NCI-H526 treated with DMSO at 0.1 percent for 48 hours (cell line): ENCODE measurements at places on chromosomes 16 and 17.
A peak's percentile ranks its signal among the peaks of the same experiment; 100 is the strongest.

DNA sequence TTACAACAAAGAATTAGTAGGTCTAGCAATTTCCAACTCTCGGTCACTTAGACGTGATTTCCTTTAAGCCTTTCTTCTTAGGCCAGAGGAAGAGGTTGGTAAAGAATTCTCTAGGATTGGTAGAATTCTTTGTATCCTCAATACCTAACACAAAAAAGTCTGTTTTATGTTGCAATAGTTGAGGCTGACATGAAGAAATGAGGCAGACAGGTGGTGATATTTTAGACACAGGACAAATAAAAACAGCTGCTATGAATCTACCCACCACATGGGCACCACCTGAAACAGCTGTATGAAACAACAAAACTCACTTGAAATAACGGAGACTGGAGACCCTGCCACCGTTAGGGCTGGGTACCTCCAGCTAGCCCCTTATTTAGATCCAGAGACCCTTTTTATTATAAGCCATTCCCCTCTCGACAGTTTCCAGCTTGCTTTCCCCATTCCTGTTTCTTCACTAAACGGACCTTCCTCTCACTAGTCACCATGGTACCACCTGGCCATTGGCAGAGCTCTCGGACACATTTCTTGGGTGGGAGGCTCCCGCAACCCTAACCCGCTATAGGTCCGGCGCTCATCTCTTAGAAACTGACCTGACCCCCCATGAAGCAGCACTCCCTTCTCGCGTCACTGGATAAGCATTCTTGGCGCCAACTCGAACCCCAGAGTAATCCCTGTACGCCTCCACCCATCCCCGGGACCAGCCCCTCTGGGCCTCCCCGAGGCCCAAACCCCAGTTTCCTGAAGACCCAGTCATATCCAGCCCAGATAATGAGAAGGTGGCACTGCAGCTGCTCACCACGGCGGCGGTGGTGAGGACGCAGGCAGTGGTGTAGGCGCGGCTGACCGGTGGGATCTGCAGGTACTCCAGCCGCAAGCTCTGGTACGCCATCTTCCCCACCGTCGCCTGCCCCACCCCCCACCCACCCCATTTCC, at the start of gene DERL2:
TSS of gene DERL2 (minus strand) at position 909 of the 936 bp plus-strand sequence. CDS start at position 892, 17 bp downstream.
- DNase-seq, result no peak

GRCh38 chr16:75497558-75497957, 2.3 kb upstream of the CHST6 start:
- DNase-seq, result no peak

GRCh38 chr17:43694081-43694870, 32.6 kb upstream of the MEOX1 start:
- DNase-seq, result peak; percentile 58

GRCh38 chr16:4701791-4702465, 8.6 kb downstream of the NUDT16L1 start:
- no peak for DNase-seq

DNA sequence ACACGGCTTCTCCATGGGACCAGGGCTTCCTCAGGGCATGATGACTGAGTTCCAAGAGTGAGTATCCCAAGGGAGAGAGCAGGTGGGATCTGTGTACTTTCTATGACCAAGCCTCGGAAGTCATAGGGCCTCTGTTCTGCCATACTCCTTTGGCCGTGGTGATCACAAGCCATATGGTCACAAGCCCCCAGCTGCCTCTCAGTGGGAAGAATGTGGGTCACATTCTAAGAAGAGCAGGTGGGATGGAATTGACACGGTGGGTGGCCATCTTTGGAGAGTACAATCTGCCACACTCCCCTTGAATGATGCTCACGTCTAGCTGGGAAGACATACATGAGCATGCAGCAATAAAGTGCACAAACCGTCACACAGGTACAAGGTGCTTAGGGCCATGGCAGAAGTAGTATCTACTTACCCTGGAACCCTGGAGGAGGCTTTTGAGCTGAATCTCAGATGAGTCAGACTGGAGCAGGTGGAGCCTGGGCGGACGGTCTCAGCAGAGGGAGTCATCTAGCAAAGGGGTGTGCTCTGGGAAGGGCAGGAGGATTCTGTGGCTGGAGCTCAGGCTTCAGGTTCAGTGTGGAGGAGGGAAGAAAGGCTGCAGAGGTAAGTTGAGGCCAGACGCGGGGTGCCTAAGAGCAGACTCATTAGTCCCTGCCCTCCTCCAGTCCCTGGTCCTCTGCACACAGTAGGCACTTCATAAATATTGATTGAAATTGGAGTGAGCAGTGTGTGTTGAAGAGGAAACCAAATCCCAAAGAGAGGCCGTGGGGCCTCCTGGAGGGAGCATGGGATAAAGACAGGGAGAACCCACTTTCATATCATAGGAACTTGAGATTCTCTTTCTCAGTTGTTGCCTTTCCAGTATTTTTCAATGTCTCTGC, 26.6 kb downstream of the GOSR2 start:
- DNase-seq, result no peak

GRCh38 chr17:82791532-82791931, 39.7 kb downstream of the TBCD start:
- no peak for DNase-seq

DNA sequence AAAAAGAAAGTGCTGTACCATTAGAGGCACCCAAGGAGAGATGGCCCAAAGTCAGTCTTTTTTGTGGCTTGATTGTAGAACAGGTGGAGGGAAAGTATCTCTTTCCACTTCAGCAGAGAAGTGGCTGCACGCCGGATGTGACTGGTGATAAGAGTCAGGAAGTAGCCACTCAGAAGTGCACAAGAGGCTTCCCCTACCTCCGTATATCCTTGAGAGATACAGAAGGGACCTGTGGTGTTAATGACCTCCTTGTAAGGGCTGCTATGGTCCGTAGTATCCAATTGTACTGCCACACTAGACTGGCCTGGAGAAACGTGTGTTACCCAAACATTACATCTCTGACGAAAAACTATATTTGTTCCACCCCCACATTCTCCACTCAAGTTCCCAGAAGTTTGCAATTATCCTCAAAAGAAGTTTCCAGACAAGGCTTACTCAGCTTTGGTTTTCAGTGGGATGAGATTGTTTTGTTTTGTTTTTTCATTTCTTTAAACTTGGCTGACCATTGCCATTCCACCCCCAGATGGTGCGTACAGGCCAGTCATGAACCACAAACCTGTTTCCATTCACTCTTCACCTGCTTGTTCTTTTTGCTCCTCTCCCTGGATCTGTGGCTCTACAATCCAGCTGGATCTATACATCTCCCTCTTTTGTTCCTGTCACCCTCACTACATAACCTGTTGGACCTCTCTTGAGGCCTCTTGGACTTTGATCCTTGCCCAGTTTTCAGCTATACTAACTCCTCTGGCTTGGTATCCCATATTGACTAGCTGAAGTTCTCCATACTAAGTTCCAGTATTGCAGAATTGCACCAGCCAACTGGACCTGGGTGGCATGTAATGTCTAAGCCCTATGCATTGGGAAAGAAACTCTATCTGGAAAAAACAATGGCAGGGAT, 20.7 kb upstream of the MED13 start:
- DNase-seq, result no peak

GRCh38 chr16:11250786-11251524, 5.0 kb downstream of the SOCS1 start:
- DNase-seq, result no peak
